ENCODE measurements at places on chromosomes 13 and 19. TPM values are rescaled to one million over a fixed set of nuclear protein-coding genes. Genes with fewer than 3 reads are reported as not detected.

GRCh38 chr19:51103926-51104341, 4.3 kb downstream of the CTU1 start:
- no peak overlapping the region for H3K4me3 ChIP-seq
- H3K4me1 ChIP-seq: peaks cover 8% of the 10 kb centered on the region
- DNase-seq: no peak
- H3K36me3 ChIP-seq: peaks cover 3% of the 10 kb centered on the region

The DACT3 gene
- total RNA-seq: 2.6 TPM

DNA sequence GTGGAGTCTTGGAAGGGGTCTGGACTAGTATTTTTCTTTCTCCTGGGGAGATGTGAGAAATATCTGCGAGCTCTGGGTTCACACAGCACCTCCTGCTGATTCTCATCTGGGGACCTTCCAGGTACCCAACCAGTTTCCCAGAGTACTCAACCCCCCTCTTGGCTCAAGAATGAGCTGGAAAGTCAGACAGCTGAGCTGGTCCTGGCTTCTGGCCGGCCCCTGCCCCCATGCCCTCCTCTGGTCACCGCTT, 2.2 kb upstream of the PDE4A start:
- no peaks in the 10 kb centered on the region for H3K36me3 ChIP-seq
- H3K27ac ChIP-seq: peak overlapping the region; percentile 45
- H3K4me1 ChIP-seq: peaks cover 8% of the 10 kb centered on the region

DNA sequence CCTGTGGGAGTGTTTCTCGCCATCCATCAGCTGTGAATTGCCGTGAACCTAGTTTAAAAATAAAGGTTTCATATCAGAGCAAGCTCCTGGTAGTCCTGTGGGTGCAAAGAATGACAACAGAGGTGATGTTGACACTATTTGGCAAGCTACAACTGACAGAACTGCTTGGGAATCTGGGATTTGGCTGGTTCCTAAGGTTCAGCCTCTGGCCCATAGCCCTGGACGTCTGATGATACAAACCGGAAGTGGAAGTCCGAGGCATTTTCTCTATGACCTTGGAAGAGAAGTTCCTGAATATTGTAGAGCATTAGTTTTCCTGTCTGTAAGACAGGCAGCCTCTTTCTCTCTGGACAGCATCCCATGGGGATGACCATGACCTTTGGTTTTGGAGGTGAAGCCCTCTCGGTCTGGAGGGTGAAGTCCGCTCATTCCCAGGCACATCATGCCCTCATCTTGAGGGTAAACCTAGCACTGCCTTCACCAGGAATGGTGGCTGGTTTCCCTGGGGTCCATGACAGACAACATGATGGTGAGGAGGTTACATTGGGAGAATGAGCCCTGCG, 29.1 kb downstream of the GATAD2A start:
- H3K4me1 ChIP-seq: peaks cover 1% of the 10 kb centered on the region
- H3K36me3 ChIP-seq: no peaks in the 10 kb centered on the region
- H3K27me3 ChIP-seq: no peaks in the 10 kb centered on the region
- H3K27ac ChIP-seq: peak overlapping the region; percentile 33
- no peak overlapping the region for H3K4me3 ChIP-seq

DNA sequence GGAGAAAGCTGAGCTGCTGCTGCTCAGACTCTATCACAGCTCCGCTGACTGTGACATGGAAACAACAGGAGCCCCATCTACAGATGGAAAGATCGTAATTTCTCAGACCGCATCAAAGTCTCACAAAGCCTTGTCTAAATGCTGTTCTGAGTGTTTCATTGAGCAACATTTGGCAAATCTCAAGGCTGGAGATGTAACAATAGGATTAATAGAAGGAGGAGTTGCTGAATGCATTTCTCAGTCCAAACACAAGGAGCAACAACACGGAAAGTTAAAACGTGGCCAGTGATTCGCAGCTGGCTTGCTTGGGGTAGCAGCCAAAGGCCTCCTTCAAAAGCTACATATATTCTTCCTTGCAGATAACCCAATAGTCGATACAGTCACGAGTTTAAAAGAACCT, 55.7 kb downstream of the MRPL57 start:
- H3K4me1 ChIP-seq: no peaks in the 10 kb centered on the region
- DNase-seq: no peak
- no peaks in the 10 kb centered on the region for H3K27me3 ChIP-seq
- H3K36me3 ChIP-seq: no peaks in the 10 kb centered on the region
- no peak overlapping the region for H3K4me3 ChIP-seq

The ZNF528 gene
- 42.8 TPM for total RNA-seq

The NLRP5 gene
- not detected for total RNA-seq

The ZNF599 gene
- 9.1 TPM for total RNA-seq

DNA sequence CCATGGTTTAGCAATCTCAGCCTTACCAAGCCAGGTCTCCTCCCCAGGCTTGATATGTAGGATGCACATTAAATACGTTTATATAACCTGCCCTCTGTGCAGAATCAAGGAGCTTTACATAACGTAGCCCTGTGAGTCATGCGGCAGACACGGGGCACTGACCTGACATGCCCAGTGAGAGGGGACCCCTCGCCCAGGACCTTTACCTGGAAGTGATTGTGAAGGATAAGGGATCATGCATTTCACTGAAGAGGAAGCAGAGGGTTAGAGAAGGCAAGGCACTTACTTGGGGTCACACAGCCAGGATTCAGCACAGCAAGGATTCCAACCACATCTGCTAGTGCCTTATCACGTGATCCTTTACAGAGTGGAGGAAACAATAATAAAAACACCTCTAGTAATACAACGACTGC, 18.9 kb upstream of the FOSB start:
- no peaks in the 10 kb centered on the region for H3K36me3 ChIP-seq
- no peak for DNase-seq
- peak overlapping the region; percentile 40 for H3K4me3 ChIP-seq

GRCh38 chr19:48619692-48620585, 633 bp downstream of the SPHK2 start:
- H3K4me1 ChIP-seq: peaks cover 37% of the 10 kb centered on the region
- H3K27ac ChIP-seq: peak overlapping the region; percentile 99
- peak overlapping the region; percentile 93 for H3K4me3 ChIP-seq
- H3K36me3 ChIP-seq: peaks cover 11% of the 10 kb centered on the region

- no peak for DNase-seq
- H3K27ac ChIP-seq: no peak overlapping the region
- no peaks in the 10 kb centered on the region for H3K36me3 ChIP-seq
- H3K4me3 ChIP-seq: peak overlapping the region; percentile 9
- peaks cover 21% of the 10 kb centered on the region for H3K4me1 ChIP-seq
- H3K27me3 ChIP-seq: peaks cover 4% of the 10 kb centered on the region
Observed at GRCh38 chr13:109869312-109870237, 83.2 kb upstream of the IRS2 start.

- no peak for DNase-seq
- H3K27ac ChIP-seq: no peak overlapping the region
- H3K36me3 ChIP-seq: peaks cover 4% of the 10 kb centered on the region
- H3K27me3 ChIP-seq: no peaks in the 10 kb centered on the region
- H3K4me3 ChIP-seq: no peak overlapping the region
Observed at GRCh38 chr13:100300708-100301107, 211.8 kb downstream of the PCCA start.

GRCh38 chr13:74554569-74555275, 420.5 kb upstream of the KLF12 start:
- H3K27ac ChIP-seq: no peak overlapping the region
- peaks cover 24% of the 10 kb centered on the region for H3K4me1 ChIP-seq

DNA sequence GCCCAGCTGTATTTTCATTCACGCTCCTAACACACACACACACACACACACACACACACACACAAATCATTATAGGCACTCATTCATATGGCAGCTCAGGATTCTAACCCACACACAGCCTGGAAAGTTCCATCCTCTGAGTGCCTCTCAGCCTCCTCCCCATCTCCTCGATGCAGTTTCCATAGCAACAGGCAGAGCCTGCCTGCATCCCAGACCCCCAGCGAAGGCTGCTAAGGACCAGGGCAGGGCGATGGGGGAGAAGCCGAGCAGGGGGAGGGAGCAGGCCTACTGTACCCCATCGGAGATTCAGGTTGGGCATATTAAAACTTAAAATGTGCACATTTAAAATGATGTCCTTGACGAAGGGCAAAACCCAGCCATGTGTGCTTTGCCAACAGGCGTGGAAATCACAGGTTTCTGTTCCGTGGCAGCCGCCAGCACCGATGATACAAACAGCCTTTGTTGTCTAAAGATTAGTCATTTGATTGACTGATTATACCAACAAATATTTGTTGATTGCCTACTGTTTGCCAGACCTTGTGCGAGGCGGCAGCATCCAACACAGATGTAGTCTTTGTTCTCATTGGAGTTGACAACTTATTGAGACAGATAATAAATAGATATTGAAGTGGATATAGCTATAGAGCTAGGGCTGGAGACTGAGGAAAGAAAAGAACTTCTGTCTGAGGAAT, 43.8 kb upstream of the USP29 start:
- H3K4me1 ChIP-seq: no peaks in the 10 kb centered on the region
- DNase-seq: no peak
- H3K27me3 ChIP-seq: no peaks in the 10 kb centered on the region

The SPRED3 gene
- total RNA-seq: 13.0 TPM

GRCh38 chr19:52660981-52661380, 22.8 kb upstream of the ZNF83 start:
- peaks cover 16% of the 10 kb centered on the region for H3K36me3 ChIP-seq
- no peaks in the 10 kb centered on the region for H3K27me3 ChIP-seq
- DNase-seq: no peak
- no peak overlapping the region for H3K4me3 ChIP-seq

The RINL gene
- 3.0 TPM for total RNA-seq

The TNFSF9 gene
- total RNA-seq: not detected

- no peak overlapping the region for H3K27ac ChIP-seq
- no peaks in the 10 kb centered on the region for H3K4me1 ChIP-seq
- DNase-seq: no peak
- H3K27me3 ChIP-seq: peaks cover 49% of the 10 kb centered on the region
Observed at GRCh38 chr13:52949044-52949443, 79.6 kb upstream of the OLFM4 start.
